IMR-90 (cell line): ENCODE measurements at places on chromosomes 6 and 20. TPM values are rescaled to one million over a fixed set of nuclear protein-coding genes. Genes with fewer than 3 reads are reported as not detected.

The SLC22A2 gene
- total RNA-seq, result not detected in 2 replicates

The COL9A3 gene
- 0.28 and 0.36 TPM in 2 replicates for total RNA-seq

The XKR7 gene
- not detected in 2 replicates for total RNA-seq

DNA sequence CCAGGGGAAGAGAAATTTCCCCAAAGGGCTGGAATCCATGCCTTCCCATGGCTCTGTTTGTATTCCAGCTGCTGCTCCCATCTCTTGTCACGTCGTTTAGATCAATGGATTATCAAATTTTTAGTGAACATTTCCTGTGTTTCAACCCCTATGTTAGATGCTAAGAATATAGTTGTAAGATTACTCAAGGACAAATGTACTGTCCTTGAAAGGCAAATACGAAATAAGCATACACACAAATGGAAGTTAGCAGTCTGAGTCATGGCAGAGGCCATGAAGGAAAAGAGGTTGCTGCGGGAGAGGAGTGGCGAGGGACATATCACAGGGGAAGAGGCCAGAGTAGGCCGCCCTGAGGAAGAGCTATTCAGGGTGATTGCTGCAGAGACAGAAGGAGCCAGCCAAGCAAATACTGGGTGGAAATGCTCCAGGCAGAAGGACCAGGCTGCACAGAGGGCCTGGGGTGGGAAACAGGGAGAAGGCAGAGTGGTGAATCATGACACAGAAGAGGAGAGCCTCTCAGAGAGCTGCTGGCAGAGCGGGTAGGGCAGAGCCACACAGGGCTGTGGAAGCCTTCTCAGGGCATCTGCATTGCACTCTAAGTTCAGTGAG, 219.2 kb upstream of the LRFN2 start:
- no peaks in the 10 kb centered on the region for H3K4me1 ChIP-seq
- H3K27ac ChIP-seq, result no peak overlapping the region
- DNase-seq, result no peak
- no peak overlapping the region for H3K4me3 ChIP-seq
- H3K36me3 ChIP-seq, result no peaks in the 10 kb centered on the region

- no peaks in the 10 kb centered on the region for H3K27me3 ChIP-seq
- H3K4me3 ChIP-seq, result no peak overlapping the region
- DNase-seq, result no peak
- H3K36me3 ChIP-seq, result no peaks in the 10 kb centered on the region
- H3K4me1 ChIP-seq, result no peaks in the 10 kb centered on the region
Observed at GRCh38 chr20:7695051-7695495, 245.2 kb downstream of the HAO1 start.

DNA sequence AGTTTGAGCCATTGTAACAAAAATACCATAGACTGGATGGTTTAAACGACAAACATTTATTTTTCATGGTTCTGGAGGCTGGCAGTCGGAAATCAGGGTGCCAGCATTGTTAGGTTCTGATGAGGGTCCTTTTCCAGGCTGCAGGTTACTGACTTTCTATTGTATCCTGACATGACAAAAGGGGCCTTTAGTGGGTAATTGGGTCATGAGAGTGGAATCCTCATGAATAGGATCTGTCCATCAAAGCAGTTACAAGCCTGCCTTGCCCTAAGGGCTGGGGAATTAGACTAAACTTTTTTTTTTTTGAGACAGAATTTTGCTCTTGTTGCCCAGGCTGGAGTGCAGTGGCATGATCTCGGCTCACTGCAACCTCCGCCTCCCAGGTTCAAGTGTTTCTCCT, 347.9 kb upstream of the TSHZ2 start:
- H3K27ac ChIP-seq, result no peak overlapping the region
- no peaks in the 10 kb centered on the region for H3K4me1 ChIP-seq
- H3K4me3 ChIP-seq, result no peak overlapping the region
- H3K36me3 ChIP-seq, result no peaks in the 10 kb centered on the region

DNA sequence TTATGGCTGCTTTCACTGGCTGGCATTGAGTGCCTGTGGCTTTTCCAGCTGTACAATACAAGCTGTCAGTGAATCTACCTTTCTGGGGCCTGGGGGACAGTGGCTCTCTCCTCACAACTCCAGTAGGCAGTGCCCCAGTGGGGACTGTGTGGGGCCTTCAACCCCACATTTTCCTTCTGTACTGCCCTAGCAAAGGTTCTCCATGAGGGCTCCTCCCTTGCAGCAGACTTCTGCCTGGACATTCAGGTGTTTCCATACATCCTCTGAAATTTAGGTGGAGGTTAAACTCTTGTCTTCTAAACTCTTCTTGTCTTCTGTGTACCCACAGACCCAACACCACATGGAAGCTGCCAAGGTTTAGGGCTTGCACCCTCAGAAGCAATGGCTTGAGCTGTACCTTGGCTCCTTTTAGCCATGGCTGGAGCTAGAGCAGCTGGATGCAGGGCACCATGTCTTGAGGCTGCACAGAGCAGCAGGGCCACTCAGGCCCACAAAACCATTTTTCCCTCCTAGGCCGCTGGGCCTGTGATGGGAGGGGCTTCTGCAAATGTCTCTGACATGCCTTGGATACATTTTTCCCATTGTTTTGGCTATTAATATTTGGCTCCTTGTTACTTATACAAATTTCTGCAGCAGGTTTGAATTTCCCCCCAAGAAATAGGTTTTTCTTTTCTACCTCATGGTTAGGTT, 9.6 kb downstream of the PEX7 start:
- peaks cover 16% of the 10 kb centered on the region for H3K36me3 ChIP-seq
- no peak overlapping the region for H3K27ac ChIP-seq
- H3K27me3 ChIP-seq, result no peaks in the 10 kb centered on the region
- DNase-seq, result no peak
- H3K4me1 ChIP-seq, result no peaks in the 10 kb centered on the region
